ENCODE measurements at places on chromosomes 3 and 15.

DNA sequence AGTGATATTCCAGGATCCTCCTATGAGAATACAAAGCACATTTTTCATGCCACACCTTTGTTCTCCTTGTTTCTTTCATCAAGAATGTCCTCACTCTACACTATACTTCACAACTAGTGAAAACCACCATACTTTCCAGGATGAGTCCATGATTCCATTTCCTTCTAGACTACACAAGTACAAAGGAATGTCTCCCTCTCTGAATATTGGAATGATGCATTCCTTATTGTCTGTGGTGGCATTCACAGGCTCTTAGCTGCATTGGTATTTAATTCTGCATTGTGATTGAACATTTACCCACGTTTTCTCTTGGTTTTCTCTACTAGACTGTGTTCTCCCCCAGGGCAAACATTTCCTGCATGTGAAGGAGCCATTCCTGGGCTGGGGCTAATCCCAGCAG lies 217.5 kb downstream of the RAP2B start:
- DNase-seq = no peak

DNA sequence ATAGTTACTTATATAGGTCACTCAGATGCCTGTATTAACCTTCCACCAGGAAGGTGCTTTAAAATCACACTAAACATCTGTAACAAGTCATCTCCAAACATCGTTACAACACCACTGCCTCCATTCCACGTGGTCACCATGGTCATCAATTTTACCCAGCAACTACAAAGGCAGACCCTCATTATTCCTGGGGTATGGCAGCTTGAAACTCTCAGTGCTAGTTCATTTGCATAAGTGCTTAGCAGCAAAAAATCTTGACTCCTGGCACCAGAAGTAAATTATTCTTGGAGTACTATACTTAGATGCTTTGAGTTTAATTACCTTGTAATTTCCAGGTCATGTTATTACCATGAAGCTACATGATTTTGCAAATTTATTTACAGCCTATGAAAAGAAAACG lies 250.6 kb downstream of the KBTBD8 start:
- no peak for DNase-seq

DNA sequence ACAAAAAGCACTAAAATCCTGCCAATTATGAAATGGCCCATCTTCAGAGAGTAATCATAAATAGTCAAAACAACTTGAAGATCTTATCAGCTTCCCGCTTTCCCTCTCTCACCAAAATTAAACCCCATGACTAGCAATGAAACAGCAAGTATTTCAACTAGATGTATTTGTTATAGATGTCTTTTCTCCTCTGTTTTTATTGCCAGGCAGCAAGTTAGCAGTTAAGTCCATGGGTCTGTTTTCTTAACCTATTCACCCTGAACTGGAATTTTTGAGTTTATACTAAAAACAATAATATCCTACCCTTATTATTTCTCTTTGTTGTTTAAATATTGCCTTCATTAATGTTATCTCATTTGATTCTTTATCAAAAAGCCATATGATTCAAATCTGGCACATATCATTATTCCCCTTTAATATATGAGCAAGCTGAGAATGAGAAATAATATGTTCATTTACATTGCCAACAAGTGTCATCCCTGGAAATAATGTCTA lies 23.3 kb downstream of the AQP9 start:
- no peak for DNase-seq

- DNase-seq = no peak
Measured at GRCh38 chr15:74961616-74962015, 5.0 kb upstream of the RPP25 start.

DNA sequence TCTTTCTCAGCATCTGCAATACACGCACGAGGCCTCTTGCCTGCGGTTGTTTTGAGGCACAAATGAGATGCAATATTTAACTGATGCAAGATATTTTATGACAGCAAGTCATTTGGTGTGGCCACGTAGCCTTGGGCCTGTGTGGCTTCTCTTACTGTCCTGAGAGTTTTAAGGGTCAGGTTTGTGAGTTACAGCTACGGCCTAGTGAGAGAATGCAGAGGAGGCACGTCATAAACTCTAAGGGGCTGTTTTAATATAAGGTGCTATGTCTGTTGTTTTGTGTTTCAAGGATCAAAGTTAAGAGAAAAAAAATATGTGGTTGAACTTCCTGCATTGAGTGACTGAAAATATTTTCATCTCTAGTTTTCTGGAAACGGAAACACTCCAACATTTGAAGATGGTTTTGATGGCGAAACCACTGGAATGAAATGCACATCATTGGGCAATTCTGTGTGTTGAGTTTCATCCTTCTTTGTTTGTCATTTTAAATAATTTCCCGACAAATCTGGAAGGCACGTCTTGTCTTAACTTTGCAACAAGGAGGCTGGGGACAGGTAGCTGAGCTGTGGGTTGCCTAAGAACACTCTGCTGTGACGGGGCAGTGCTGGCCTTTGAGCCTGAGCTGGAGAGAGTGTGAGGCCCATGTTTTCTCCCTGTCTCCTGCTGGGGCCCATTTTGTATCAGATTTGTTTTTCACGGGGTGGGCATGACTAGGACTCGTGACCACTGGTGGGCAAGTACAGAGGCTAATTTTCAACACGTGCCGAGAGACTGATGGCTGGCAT lies 5.1 kb downstream of the APBA2 start:
- no peak for DNase-seq

DNA sequence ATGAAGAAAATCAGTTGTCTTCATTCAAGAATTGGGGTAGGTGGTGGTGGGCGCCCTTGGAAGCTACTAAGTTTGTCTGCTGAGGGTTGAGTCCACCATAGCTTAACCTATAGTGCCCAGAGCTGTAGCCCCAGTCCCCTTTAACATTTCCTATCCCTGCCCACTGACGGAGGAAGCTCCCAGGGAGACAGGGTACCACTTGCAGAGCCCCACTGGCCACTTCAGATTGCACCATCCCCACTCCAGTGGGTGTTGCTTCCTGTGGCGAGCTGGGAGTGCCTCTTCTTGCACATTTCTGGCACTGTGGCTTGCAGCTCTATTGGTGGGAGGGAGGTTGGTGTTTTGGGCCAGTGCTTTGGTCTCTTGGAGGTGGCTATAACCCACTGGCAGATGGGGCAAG lies 2.7 kb downstream of the PXYLP1 start:
- DNase-seq = no peak

GRCh38 chr3:155517903-155518302 lies 224.4 kb upstream of the STRIT1 start:
- DNase-seq = no peak

DNA sequence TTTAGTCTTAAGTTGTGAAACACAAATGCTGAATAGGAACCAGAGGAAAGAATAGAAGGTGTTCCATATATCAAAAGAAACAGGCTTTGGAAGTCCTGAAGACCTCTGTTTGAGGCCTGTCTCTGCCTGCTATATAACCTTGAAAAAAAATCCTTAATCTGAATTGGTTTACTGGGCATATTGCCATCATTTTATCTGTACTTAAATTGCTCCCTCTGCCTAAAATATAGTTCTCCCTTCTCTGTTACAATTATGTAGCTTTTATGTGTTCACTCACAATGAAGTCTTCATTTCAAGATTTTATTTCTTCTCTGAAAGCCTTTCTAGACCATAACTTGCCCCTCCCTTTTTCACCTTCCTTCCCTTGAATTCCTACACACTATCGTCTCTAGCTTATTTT lies 21.2 kb downstream of the ARL13B start:
- no peak for DNase-seq

DNA sequence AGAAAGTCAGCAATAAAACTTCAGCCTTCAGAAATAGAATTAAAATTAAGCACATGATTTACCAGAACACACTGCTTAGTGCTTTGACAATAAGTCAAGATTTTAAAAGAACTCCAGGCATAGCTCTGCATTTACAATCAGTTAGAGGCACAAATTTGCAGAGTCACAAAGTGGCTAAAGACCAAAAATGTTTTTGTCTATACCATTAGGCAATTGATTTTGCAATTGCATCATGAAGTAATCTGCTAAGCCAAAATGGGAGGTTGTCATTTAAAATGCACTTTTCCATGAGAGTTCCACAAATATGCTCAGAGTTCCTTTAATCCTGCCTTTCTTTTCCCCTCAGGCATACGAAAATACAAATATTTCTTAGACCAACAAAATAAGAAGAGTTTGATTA lies 10.1 kb upstream of the DCP1A start:
- DNase-seq = no peak

GRCh38 chr3:63056932-63057331 lies 181.7 kb upstream of the CADPS start:
- no peak for DNase-seq

- no peak for DNase-seq
Measured at GRCh38 chr3:146547235-146547835, 2.9 kb upstream of the PLSCR1 start.

- no peak for DNase-seq
Measured at GRCh38 chr3:157290766-157291165, 130.8 kb upstream of the CCNL1 start.

GRCh38 chr3:45950686-45951600 lies 7.7 kb downstream of the CXCR6 start:
- peak; percentile 15 for DNase-seq

GRCh38 chr3:143731776-143732175 lies 116.5 kb downstream of the SLC9A9 start:
- no peak for DNase-seq

- no peak for DNase-seq
Measured at GRCh38 chr3:31027191-31027761, 132.8 kb upstream of the GADL1 start.

DNA sequence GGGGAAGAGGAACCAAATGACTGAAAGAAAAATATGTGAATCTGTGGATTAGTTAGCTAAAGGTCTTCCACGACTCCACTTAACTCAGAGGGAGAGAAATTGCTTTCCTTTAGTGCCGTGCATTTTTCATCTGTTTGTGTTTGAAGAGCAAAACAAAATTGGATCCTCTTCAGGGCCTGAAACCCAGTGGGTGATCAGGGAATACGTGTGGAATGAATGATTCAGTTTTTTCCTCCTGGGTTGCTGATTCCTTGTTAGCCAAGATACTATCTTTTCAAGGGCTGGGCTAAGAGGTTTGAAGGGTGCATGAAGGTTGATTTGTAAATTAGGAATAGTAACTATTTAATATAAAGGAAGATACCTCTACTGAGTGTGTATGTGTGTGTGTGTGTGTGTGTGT lies 61.0 kb downstream of the TPRG1 start:
- no peak for DNase-seq

GRCh38 chr3:183181606-183182005 lies 19.1 kb upstream of the LAMP3 start:
- DNase-seq = no peak

- no peak for DNase-seq
Measured at GRCh38 chr3:127819086-127819485, 3.2 kb downstream of the MGLL start.

GRCh38 chr3:127905556-127905955 lies 9.5 kb upstream of the KBTBD12 start:
- DNase-seq = no peak

GRCh38 chr3:115423170-115423569 lies 200.1 kb upstream of the GAP43 start:
- DNase-seq = no peak

DNA sequence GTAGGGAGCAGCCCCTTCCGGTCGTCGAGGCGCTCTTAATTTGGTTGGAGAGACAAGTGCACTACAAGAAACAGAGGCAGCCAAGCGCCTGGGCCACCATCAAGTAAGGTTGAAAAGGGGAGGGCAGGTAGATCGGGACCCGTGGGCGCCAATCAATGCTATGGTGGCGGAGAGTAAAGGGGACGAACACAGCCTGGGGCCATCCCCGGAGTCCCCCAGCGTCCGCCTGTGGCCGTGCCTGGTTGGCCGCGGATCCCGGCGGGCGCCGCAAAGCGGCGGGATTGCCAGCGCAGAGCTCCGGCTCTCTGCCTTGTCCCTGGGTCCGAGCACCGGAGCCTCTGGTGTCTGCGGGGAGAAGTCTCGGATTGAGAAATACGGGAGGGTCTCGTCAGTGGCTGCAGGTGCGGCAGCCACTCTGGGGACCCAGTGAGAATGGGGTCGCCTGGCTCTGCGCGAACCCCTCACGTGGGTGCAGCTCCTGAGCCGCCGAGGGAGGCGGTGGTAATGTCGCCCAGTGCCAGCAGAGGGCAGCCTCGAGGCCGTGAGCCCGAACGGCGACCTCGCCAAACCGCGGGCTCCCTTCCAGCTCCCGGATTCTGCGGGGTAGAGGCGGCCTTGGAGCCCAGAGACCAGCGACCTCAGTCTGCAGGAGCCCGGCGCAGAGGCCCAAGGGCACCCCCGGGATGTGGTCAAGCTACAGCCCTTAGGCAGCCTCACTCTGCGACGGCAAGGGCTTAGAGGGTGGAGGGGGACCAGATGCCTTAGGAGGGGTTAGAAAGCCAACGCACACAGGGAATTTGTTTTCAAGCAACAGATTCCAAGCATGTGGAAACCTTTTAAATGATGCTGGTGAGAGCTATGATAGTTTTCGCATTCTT lies 10.8 kb downstream of the FOXL2 start:
- DNase-seq = peak; percentile 37

DNA sequence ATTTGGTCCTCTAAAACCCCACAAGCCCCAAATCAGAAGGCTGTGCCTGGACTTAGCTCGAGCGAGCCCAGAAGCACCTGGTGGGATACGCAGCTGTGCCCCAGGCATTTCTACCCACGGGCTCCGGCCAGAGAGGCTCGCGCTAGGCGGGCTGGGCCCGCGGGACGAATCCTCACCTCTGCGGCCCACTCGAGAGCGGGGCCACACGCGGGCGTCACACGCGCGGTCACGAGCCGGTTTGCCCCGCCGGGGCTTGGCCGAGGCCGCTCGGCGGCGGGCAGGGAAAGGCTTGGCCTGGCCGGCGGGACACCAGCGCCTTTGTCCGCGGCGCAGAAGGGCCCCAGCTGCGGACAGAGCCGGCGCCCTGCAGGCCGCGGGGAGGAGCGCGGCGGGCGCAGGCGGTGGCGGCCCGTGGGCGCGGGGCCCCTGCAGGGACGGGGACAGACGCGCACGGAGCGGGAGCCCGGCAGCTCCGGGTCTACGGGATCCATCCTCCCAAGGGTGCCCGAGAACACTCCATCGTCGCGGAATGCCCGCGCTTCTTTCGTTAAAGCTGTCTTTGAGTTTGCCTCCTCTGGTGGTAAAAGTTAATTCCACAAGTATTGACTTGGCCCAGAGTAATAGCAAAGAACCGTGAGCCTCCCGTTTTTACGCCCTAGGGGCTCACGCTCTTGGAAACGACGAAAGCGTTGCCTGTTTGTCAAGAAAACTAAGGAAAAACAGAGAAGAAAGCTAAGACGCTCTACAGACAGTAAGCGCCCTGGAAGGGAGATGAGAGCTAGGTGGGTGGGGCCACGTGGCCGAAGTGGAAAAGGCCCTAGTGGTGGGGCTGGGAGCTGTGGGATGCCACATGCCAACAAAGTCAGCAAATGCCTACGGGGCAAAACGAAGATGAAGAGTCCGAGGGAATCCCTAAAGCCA lies 26.4 kb downstream of the TYRO3 start:
- peak; percentile 5 for DNase-seq

DNA sequence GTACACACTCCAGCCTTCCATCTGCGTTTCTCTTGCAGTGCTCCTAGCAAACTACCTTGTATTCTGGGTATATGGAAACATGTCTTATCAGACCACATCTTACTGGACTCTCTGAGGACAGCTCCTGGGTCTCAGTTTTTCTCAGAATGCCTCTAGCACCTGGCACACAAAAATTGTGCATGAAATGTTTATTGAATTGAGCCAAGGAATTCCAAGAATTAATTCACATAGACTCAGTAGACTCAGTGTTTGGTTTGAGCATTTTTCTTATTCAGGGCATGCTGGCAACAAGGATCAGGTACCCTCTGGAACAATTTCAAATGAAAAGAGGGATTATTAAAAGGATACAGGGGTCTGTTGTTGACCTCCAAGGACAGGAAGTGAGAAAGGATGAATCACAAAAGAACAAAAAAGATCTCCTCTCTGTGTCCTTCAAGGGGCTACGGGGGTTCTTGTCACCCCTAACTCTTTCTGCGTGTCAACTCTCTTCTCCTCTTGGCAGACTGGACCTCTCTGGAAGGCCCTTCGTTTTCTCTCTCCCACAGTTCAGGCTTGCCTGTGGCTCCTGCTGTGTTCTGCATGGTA lies 270.0 kb upstream of the HES1 start:
- DNase-seq = no peak
